ENCODE measurements at places on chromosomes 1 and 21.

DNA sequence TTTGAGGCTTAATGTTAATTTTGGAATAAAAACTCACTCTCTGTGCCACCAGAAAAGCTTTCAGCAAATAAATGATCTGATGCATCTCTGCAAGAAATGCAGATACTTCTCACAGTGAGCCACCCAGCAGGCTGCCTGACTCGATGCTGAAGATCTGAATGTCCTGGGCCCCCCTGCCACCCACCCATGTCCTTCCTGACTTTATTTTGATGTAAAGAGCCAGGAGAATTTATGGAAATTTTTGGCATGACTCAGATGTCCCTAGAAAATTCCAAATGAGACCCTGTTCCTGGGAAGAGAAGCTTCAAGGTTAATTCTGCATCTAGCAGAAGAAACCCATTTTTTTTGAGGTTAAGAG lies 62.8 kb upstream of the COA6 start:
- no peak for ATAC-seq

- ATAC-seq: no peak
These were observed 32.2 kb upstream of the ANGPTL7 start for GRCh38 chr1:11156963-11157362.

- peak; percentile 33 for ATAC-seq
These were observed 95.0 kb downstream of the TEX35 start for GRCh38 chr1:178607718-178608408.

GRCh38 chr1:91057784-91058183 lies 35.9 kb upstream of the ZNF644 start:
- no peak for ATAC-seq

DNA sequence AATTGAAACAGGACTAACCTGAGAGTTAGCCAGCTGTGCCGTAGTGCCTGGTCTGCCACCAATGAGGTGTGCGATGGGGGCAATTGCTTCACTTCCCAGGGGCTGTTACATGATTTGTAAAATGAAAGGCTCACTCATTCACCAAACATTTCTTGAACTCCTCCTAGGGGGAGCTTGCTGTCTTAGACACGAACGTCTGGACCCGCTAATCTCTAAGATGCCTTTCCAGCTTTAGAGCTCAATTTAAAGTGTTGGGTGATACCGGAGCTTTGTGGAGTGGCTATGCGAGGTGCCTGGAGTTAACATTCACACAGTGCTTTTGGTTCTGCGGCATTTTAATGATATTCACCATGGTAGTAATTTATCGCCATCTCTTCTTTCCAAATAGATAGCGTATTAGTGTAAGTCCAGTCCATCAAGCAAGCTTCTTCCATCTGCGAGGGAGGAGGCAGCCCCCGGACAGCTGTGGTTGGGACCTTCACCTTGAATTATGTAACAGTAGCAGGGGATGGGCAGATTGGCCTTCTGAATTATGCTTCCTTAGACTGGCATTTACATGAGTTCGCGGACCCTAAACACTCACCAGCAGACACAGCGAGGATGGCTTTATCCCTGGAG lies 179.9 kb downstream of the ADSS2 start:
- ATAC-seq: no peak

- no peak for ATAC-seq
These were observed 121.0 kb downstream of the LRRC40 start for GRCh38 chr1:70084314-70084915.
